Activated naive CD4-positive, alpha-beta T cell treated with anti-CD3 and anti-CD28 coated beads, Interleukin-2, amount 50 U/mL, for 16 hours (primary cell): ENCODE measurements at places on chromosomes 6 and 20.

DNA sequence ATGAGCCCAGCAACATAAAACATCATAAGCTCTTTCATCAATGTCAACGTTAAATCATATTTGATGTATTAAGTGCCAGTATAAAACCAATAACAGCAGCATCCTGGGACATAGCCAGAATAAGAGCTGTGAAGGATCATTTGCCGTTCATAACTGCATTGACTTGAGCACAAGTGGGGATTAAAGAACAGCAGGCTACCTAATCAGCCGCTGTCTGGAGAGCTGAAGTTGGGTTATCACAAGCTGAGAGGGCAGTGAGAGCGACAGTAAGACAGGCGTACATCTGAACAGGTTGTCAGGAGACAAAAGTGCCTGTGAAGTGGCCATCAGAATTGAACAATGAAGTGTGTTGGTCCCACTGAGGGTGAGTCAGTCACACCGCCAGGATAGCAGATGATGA, 269.6 kb downstream of the GRIK2 start:
- no peak for DNase-seq

DNA sequence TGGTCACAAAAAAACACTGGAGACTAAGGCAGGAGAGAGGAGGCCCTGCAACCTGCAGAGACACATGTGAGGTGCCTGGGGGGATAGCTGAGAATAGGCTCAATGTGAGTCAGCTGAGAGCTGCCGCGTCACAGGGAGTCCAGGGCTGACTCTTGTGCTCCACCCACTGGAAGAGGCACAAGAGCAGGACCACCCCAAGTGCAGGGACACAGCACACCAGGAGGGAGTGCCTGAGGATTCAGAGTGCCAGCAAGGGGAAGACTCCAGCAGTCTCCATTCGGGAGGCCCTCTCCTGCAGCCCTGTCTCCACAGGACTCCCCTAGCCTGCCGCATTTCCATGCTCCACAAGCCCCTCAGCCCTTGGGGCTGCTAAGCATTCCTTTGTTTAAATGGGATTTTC, 105.5 kb downstream of the HUS1B start:
- DNase-seq: peak; percentile 36

DNA sequence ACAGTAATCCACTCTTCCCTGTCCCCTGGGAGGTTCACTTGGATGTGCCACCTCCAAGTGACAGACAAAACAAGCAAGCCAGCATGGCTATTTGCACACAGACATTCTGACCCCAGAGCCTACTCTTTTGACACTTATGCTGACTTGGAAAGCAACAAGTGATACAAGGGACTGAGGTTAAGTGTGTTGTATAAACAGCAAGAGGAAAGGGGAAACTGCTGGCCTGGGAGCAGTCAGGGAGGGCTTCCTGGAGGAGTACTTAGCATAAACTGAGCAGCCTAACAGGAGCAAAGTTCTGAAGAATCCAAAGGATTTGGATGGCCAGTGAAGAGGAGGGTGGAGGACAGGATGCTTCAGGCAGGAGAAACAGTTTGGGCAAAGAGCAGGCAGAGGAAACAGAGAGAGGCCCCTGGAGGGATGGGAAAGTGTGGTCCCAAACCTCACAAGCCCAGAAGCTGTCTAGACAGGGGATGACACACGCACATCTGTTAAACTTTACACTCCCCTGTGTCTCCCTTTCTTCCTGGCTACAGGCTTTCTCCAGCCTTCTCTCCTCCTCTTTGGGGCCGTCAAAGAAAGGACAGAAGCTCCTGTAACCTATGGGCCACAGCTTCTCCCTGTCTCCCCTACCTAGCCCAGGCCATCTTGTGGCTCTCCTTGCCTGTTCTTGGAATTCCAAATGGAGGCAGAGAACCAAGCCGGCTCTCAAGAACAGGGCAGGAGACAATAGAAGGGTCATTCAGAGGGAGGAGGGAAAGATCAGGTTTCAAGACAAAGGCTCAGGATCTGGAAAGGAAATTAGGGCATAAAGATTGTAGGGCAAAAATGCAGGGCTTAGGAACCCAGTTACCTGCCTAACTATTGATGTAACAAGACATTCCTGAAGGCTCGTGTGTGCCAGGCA, 19.3 kb downstream of the SULF2 start:
- DNase-seq: no peak

- DNase-seq: no peak
These were observed 484.9 kb upstream of the MAN1A1 start for GRCh38 chr6:119834418-119834817.

- no peak for DNase-seq
These were observed 1.0 kb downstream of the TGM2 start for GRCh38 chr20:38164069-38164468.

DNA sequence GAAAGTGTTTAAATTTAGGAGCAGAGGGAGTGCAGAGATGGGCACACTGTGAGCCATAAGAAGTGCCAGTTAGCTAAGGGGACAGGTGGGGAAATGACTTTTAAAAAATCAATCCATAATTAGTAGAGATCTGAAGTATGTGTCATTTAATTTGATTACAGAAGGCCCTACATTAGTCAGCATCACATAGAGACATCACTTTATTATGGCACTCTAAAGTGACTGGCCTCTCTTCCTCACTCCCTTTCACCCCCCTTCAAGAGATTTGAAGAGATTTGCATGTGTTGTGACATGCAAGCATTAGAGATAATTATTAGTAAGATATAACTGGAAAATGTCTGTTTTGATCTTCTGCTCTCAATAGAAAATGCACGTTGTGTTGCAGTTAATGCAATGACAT, 86.7 kb downstream of the SLX4IP start:
- no peak for DNase-seq

DNA sequence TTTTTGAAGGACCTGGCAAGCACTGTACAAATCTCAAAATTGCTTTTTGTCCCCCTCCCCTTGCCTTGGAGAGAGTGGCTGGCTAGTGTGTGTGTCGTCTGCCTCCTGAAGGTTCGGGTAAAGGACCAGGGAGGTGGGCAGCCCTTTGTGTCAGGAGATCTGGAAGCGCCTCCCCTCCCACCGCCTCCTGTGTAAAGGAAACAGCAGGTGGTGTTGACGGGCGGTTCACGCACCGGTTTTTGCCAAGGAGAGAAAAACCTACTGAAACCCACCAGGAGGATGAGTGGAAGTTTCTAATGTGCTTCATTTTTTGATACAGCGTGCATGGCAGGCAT, 1.2 kb downstream of the ENTPD6 start:
- DNase-seq: no peak

- no peak for DNase-seq
These were observed 128.2 kb upstream of the PTPN1 start for GRCh38 chr20:50381771-50382593.

- DNase-seq: no peak
These were observed 49.8 kb upstream of the THEMIS start for GRCh38 chr6:127950566-127951145.

DNA sequence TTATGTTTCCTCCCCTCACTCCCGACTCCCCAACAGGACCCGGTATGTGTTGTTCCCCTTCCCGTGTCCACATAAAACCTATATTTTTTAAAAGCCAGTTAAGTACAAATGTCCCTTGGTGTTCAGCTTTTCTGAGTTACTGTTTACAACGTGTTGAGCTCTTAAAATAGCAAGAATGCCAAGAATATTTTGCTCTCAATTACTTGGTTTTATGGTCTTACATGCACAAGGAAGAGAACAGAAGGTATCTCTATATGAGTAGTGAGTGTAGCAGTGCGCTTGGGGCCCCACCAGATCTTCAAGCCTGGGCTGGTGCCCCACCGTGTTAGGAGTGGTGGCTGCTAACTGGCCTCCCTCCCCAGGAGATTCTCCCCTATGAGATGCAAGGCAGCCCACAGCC, 75.3 kb downstream of the RIN2 start:
- no peak for DNase-seq

DNA sequence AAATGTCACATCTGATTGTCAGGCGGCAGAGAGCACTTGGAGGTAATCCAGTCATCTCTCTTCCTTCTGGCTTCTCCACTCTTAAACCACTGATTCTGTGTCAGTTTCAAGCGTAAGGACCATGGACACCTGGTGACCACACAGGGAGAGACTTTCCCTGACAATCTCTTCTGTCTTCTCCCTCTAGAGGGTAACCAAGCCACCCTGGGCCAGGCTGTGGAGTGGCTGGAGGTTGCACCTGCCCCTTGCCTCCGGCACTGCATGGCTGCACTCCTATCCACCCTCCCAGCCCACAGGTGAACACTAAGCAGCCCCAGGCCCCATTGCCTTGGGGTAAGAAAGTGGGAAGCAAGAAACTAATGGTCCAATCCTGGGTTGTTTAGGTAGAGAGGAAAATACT, 78.7 kb downstream of the BFSP1 start:
- DNase-seq: no peak

- DNase-seq: no peak
These were observed 5.7 kb downstream of the CDC40 start for GRCh38 chr6:110185879-110186278.

DNA sequence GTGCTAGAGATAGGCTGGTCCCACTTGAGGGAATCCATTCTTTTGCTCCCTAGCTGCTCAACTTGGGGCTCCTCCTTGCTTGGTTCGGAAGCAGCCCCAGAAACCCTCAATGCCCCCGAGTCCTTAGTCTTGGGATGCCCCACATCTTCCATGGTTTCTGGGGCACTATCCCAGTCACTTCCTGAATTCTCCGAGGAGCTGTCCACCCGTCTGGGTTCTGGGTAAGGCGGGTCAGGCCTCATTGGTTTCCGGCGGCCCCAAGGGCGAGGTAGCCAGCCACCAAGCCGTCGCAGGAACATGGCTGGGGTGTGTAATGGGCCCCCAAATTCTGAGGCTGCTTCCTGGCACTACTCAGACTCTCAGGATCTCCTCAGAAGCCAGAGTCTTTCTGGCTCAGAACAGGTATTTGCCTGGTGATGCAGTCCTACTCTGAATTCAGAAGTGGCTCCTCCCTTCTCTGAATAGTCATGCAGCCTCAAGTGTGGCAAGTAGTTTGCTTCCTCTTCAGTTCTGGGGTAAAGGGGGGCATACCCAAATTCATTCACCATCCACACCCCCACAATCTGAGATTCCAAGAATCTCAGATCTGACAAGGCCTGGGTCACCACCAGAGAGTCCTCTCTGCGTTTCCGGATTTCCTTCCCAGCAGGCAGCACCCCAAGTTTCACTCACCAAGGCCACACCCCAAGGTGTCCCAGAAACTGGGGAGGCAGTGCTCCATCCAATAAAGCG, 763 bp downstream of the C6orf47 start:
- no peak for DNase-seq

DNA sequence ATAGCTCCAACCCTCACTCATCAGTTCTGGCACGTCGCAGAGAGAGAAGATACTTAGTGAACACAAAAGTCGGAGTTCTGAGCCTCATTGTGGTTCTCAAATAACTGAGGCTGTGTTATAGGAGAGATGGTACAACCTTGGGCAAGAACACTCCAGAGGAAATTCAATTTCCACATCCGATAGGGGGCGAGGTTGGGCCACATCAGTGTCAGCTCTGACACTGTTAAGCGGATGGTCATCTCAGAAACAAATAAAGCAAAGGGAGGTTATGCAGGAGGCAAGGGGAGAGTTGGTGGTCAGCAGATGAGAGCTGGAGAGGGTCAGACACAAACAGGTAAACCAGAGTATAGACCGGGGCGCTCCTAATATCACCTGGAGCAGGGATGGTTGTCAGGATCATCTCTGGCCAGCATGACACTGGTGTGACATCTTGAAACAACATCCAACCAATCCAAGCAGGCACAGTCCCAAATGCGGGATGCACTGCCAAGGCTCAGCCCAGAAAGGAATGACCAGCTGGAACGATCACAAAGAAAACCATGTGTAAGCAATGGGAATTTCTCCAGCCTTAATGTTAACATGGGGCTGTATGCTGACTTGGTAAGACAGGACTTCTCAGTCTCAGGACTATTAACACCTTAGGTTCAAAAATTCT, 331.8 kb downstream of the HACE1 start:
- no peak for DNase-seq

GRCh38 chr20:36339646-36340592, 33.8 kb downstream of the DLGAP4 start:
- DNase-seq: no peak

- DNase-seq: no peak
These were observed 32.6 kb upstream of the TAB2 start for GRCh38 chr6:149284904-149285303.

GRCh38 chr20:57215426-57215825, 51.0 kb downstream of the BMP7 start:
- no peak for DNase-seq

GRCh38 chr6:165726965-165727381, 63.9 kb upstream of the PDE10A start:
- DNase-seq: no peak

DNA sequence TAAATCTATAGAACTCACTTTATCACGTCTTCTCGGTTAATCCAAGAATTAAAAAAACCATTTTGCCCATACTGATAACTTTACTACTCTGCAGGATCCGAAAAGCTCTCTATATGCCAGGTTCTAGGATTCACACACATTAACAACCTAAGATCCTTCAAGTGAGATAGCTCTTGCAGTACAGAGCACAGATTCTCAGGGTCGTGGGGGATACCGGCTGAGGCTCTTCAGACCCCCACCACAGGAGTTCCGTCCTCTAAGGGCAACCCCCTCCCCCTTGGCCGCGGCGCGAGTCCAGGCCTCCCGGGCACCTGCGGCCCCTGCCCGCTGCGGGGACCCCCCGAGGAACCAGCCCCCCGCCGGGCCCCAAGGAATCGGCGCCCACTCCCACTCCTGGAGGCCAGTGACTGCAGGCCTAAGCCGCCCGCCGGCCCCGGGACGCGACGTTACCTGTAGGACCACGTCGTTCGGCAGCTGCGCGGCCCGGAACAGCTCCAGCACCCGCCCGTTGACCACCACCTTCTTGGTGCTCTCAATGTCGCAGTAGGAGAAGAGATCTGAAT, 892 bp downstream of the REPS1 start:
- no peak for DNase-seq

- no peak for DNase-seq
These were observed 54.0 kb downstream of the UTRN start for GRCh38 chr6:144338951-144339700.

GRCh38 chr6:44672086-44672485, 284.6 kb downstream of the CDC5L start:
- DNase-seq: no peak

DNA sequence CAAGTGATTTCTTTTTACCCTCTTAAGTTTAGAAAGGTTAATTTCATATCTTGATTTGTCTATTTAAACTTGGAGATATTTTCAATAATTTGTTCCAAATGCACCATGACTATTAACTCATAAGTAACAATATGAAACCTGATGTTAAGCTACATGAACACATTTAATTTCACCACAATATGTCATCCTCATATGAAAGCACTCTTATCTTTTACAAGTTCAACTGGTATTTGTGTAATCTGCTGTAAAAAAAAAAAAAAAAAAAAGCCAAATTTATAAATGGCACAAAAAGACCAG, 110.4 kb downstream of the HFE start:
- DNase-seq: no peak

GRCh38 chr6:160766989-160767646, 65.1 kb downstream of the PLG start:
- DNase-seq: peak; percentile 43

DNA sequence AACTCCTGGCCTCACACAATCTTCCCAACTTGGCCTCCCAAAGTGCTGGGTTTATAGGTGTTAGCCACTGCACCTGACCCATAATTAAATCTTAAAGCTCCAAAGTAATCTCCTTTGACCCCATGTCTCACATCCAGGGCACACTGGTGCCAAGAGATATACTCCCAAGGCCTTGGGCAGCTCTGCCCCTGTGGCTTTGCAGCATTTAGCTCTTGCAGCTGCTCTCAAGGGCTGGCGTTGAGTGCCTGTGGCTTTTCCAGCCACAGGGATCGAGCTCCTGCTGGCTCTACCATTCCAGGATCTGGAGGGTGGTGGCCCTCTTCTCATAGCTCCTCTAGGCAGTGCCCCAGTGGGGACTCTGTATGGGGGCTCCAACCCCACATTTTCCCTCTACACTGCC, 49.3 kb upstream of the CD2AP start:
- DNase-seq: no peak
